Activated CD8-positive, alpha-beta memory T cell treated with anti-CD3 and anti-CD28 coated beads, Interleukin-2, amount 10 ng/mL, durations not matched to agents 7 days and 5 days (primary cell): ENCODE measurements at places on chromosomes 1 and 21.
A peak's percentile ranks its signal among the peaks of the same experiment; 100 is the strongest.

DNA sequence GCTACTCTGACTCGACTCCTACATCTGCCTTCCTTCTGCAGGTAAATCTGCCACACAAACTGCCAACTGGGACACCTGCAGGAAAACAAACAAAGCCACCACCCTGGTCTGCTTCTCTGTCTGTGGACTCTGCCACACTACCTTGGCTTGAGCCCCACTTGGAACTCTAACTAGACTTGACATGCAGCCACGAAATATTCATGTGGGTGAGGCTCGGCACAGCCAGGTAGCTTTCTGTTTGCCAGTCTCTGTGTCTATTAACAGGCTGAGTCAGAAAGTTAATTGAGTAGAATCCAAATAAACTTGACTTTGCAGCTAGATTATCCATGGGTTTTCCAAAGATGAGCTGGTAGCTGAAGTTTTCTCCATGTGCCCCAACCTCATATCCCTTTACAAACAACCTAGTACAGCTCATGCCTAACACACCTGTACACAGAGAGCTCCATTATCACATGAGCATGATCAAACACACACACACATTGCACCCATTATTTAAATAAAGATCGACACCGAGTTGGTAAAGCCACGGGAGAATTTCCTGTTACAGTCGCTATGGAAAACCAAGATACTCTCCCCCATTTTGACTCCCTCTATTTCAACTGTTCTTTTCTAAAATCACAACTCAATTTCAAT, 808 bp downstream of the C1orf116 start:
- DNase-seq = no peak

DNA sequence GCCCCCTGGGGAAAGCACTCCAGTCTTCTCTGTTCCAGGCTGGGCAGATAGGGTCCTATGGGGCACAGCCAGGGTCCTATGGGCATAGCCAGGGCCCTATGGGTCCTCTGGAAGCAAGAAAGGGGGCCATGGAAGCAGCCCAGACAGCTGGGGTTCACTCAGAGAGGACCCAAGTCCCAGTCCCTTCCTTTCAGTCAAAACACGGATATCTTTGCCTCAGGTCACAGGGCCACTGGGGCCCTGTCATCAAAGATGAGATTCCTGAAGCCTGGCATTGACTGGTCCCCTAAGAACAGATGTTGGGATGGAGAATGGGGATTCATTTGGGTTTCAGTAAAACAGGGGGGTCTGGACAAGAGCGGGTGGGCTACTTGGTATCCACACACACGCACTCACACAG, 8.5 kb downstream of the IGSF8 start:
- DNase-seq = no peak

GRCh38 chr1:225418598-225418997, 9.2 kb downstream of the LBR start:
- no peak for DNase-seq

DNA sequence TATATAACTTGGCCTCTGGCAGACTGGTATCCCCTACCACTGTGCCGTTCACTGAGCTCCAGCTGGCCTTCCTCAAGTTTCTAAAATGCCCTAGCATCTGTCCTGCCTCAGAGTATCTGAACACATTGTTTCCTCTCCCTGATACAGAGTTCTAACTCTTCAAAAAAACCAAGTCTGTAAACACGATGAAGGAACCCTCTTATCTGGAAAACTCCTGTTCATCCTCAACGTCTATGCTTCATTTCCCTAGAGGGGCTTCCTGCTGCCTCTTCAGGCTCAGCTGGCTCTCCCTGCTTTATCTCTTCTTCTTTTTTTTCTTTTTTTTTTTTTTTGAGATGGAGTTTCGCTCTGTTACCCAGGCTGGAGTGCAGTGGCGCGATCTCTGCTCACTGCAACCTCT, 5.6 kb downstream of the BSDC1 start:
- DNase-seq = no peak

DNA sequence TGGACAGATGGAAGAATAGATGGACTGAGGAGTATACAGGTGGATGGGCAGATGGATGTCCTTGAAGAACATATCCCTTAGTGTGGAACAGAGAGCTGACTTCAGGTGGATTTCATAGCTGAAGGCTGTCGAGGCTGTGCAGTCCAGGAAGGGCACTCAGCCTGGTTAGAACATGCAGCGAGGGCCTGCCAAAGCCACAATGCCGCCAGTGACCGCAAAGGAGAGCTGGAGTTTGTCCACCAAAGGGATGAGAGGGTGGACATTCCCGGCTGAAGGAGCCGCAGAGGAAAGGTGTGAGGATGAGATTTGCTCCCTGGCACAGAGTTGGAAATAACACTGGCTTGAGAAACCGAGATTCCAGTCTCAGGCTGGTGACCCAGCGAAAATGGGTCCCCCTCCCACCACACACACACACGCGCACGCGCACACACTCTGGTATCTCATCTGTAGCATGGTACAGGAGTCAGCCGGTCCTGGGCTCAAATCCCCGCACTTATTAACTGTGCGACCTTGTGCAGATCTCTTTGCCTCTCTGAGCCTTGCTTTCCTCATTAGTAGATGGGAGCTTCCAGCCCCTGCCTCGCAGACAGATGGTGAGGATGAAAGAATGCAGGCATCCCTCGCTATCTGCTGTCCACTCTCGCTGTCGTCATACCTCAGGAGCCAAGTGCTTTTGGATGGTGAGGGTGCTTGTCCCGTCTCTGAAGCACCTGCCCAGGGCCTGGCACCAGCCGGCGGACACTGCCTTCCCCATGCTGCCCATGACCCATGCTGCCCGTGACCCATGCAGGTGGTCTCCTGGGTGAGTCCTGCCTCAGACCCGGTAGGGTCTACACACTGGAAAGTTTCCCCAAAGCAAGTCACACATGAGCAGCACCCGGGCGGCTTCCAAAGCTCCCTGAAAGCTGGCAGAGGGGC, 26.8 kb upstream of the EFHD2 start:
- no peak for DNase-seq

DNA sequence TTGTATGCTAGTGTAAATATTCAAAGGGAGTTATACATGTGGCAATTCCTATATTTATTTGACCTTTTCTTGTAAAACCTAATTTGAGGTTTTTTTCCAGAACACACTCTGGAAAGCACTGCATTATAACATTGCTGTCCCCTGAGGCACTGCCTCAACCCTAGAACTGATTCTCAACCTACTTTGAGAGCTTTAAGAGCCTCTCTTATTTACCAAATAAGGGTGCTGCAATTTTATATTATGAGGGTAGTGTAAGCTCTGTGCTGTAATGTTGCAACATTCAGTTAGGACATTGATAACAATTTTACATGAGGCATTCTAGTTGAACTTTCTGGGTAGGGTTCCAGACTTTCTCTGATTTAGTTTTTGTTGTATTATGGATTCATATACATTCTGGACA, 302.2 kb upstream of the DEPDC1 start:
- DNase-seq = no peak

- peak; percentile 62 for DNase-seq
Observed at GRCh38 chr1:23657659-23658275, 33.8 kb upstream of the RPL11 start.
